NCI-H187 (cell line): ENCODE measurements at places on chromosomes 5 and 9.

GRCh38 chr5:41649659-41650058, 139.3 kb upstream of the PLCXD3 start:
- DNase-seq, result no peak

DNA sequence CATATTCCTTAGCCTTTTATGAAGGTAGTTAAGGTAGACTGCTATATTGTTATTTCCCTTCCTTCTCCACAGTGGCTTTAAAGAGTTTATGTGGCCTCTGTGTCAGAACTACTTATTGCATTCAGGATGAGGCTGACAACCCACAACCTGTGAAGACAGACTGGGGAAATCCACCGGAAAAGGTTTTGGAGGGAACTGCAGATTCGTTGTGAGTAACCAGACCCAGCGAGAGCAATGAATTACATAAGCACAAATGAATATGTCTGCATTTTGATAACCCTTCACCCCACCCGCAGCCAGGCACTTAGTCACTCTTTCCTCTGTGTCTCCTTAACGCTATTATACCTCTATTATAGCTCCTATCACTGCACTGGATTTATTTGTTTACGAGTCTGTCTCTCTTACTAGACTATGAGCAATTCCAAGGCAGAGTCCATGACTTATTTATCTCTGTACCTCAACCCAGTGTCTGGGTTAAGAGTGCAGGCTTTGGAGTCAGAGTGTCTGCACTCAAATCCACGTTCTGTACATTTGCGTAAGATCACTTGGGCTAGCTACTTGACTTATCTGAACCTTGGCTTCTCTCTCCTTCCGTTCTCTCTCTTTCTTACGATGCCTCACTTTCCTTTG, 19.2 kb downstream of the KCTD16 start:
- DNase-seq, result no peak

GRCh38 chr5:140946578-140946977, 19.7 kb upstream of the PCDHAC2 start:
- DNase-seq, result no peak

- no peak for DNase-seq
Measured at GRCh38 chr5:128537221-128537999, 635 bp downstream of the FBN2 start.

- DNase-seq, result no peak
Measured at GRCh38 chr5:177353093-177353492, 1.6 kb upstream of the LMAN2 start.
